ENCODE measurements at places on chromosomes 3 and 15. TPM values are rescaled to one million over a fixed set of nuclear protein-coding genes. Genes with fewer than 3 reads are reported as not detected.

Gene GOLGA8J
- not detected for total RNA-seq

Gene RAB27A
- total RNA-seq, result 111 TPM

Gene GNAI2
- total RNA-seq, result 349 TPM

Gene HIGD2B
- total RNA-seq, result 0.27 TPM

Gene ROBO1
- total RNA-seq, result not detected

Gene PCOLCE2
- not detected for total RNA-seq

Gene GMPS
- total RNA-seq, result 122 TPM

Gene SAMD7
- total RNA-seq, result not detected

Gene RSL24D1
- 133 TPM for total RNA-seq

Gene PDE8A
- 29.3 TPM for total RNA-seq

Gene NRROS
- 17.2 TPM for total RNA-seq

Gene USP13
- total RNA-seq, result 10.3 TPM

Gene GCNT3
- total RNA-seq, result not detected

Data from activated naive CD4-positive, alpha-beta T cell treated with anti-CD3 and anti-CD28 coated beads, Interleukin-2, amount 50 U/mL, for 72 hours (primary cell).